NCI-H187 treated with DMSO at 0.1 percent for 48 hours (cell line): ENCODE measurements at places on chromosomes 3 and 15.

GRCh38 chr3:194929578-194929960 lies 243.9 kb downstream of the FAM43A start:
- no peak for DNase-seq

GRCh38 chr3:187367561-187368103 lies 553 bp upstream of the RTP4 start:
- no peak for DNase-seq

- DNase-seq, result no peak
Measured at GRCh38 chr3:56197259-56197965, 270.9 kb downstream of the ERC2 start.

DNA sequence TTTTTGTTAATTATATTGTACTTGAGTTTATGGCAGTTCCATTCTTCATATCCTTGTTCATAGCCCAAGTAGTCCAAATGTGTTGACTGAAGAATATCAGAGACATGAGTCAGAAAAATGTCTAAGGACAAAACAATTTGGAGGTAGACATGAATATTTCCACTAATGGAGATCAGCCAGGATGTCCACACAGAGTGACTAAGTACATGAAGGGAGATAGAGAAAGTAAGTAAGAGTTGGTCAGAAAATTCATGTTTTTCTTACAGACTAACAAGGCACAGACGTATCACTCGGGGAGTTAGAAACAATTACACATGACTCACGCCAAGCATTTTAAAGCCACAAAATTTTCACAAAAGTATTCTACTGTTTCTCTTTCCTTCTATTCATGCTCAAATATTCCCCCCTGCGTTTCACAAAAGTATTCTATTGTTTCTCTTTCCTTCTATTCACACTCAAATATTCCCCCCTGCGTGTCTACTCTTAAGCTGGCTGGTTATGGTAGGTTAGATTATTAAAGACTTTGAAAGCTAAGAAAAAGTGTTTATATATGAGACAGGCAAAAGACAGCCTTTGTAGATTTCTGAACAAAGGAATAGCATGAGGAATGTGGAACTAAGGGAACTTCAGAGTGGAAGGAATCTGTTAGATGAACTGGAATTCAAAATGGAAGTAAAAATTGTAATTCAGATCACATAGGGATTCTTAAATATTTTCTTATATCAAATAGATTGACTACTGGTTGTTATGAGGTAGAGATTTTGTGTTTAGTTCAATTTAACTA lies 648.7 kb upstream of the CCDC54 start:
- DNase-seq, result no peak

- DNase-seq, result peak; percentile 39
Measured at GRCh38 chr3:115217678-115218451, 70.8 kb upstream of the ZBTB20 start.

DNA sequence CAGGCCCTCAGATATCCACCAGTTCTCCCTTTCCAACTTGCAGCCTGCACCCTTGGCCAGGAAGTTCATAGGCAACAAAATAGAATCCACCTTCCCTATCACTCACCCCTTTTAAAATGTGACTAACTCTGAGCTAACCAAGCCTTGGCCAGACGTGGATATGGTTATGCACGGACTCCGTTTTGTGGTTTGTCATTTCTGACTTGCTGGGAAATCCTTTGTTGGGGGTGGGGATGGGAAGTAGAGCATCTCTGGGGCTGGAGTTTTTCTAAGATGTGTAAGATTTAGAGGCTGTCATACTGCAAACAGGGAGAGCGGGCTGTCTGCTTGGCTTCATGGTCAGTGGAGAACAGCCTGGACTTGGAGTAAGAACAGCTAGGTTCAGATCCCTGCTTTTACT lies 62.6 kb downstream of the SMAD3 start:
- DNase-seq, result no peak

- DNase-seq, result no peak
Measured at GRCh38 chr3:129723558-129724324, 117.3 kb upstream of the PLXND1 start.

DNA sequence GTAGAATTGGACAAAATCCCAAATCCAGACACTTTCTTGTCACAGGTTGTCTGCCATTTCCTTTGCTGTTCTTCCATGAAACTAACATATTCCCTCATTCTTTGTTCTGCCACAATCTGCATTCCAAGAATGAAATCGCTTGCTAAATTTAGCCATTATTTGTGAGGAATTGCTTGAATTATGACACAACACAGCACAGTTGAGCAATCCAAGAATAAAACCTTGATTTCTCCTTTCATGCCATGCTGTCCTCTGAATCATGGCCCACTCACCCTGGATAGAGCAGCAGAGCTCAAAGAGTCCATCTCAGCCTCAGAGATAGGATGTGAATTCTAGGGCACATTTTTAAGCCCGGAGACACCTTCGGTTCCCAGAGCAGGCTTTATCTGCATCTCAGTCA lies 35.2 kb upstream of the GREM1 start:
- no peak for DNase-seq

DNA sequence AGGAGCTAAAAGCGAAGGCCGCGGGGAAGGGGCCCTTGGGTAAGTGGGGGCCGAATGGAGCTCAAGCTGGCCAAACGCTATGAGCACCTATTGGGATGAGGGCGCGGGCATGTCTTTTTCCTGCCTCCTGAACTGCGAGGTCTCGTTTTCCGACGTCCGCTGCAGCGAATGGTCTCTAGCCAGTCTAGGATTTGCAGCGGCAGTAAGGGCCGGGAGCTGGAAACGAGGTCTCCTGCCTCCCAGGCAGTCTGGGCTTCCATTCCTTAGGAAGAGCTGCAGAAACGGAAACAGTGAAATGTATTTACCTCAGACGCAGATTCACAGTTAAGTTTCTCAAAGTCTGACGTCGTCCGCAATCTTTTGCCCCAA lies 517 bp downstream of the TMA7 start:
- no peak for DNase-seq

DNA sequence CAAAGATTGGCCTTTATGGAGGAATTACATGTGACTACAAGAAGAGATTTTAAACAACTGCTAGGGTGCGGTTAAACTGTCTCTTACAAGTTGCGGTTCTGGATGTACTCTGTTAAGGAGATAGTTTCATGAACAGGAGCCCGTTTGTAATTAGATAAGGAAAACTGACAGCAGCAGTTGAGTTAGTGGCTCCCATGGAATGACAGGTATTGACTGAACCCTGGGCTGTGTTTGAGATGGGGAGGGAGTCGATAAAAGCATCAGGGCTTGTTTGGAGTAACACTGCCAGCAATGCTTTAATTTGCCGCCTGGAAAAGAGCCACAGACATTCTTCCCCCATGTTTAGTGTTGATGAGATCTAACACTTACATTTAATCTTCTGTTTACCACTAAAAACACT lies 139.9 kb downstream of the ROBO2 start:
- DNase-seq, result no peak

GRCh38 chr3:122727294-122727693 lies 46.7 kb downstream of the PARP14 start:
- DNase-seq, result no peak

- no peak for DNase-seq
Measured at GRCh38 chr3:19267040-19267439, 118.7 kb downstream of the KCNH8 start.
